ENCODE measurements at places on chromosomes 6 and 20.
A peak's percentile ranks its signal among the peaks of the same experiment; 100 is the strongest.

- DNase-seq, result no peak
Observed at GRCh38 chr6:43923376-43924221, 153.6 kb downstream of the VEGFA start.

GRCh38 chr6:156954191-156954590 is 177.0 kb downstream of the ARID1B start:
- no peak for DNase-seq

DNA sequence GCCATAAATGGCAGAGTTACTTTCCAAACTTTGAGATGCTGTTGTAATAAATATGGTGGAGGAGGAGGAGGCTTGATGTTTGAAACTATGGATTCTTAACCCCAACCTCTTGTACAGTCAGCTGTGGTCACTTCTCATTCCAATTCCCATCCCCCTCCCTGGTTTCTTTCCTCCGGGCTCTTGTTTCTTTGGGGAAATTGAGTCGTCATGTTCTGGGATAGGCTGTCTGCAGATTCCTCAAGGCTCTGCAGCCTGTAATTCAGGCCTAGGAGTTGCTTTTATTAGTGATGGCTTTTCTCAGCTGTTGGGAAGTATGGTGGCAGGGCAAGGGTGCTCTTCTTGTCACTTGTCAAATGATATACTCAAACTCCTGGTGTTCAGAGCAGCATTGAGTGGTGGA is 2.6 kb downstream of the PTK7 start:
- DNase-seq, result no peak

DNA sequence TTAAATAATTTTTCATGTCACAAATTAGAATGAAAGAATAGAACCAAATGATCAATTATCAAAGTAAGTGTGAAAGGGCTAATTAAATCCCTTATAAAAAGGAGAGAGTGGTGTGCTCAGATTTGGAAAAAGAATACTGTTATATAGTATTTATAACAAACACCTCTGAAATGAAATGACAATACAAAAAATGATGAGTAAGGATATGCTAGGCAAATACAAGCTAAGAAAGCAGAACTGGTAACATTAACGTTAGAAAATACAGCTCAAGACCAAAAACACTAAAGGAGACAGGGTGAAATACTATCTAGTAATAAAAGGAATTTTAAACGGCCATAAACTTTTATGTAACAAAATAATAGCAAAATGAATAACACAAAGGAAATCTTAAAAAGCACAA is 324.2 kb upstream of the RUNX2 start:
- DNase-seq, result no peak

DNA sequence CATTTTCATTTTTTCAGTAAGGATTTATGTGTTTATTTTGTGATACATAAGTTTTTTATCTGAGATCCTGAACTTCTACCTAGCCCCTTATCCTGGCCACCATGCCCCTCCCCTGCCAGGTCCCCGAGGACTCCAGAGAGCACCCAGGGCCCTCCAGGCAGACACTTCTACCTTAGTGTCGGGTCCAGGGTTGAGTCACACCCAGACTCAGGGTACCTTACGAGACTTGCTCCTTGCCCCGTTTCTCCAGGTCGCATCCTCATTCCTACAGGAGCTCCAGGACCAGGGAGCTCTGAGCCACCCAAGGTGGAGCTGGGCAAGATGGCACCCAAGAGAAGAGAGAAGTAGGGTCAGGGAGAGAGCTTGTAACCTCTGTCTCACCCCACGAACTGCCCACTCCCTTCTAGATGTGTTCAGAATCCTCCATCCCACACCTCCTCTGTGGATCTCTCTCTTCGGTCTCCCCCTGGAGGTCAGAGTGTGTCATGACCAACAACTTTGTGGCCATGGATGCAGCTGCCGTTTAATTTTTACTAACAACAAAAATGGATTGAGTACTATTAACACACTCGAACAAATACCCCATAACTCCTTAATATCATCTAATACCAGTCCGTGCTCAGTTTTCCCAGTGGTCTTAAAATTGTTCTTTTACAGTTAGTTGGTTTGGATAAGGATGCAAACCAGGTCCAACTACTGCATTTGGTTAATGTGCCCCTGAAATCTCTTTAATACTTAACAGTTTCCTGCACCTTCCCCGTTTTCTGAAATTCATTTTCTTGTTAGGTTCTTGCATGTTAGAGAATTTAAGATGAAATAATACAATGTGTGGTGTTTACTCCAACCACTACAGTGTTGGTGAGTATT is 130.6 kb upstream of the INSM1 start:
- peak; percentile 50 for DNase-seq

DNA sequence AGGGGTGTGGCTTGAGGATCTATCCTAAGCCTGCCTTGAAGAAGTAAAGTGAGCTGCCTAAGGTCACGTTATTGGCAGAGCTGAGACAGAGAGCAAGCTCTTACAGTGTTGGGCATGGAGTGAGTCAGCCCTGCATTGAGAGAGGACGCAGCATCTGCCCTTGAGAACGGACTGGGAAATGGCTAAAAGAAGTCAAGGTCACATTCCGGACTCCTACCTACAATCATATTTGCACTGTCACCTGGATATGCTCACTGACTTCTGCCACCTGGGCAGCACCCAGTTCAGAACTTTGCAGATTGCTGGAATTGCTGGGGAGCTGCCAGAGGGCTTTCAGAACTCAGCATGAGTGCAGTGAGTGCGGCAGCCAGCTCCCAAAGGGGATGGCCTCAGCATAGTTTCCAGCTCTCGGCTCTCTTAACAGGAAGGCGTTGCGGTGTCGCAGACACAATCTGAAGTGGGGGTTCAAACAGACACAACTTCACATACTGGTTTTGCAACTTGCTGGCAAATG is 199.3 kb upstream of the SGK1 start:
- DNase-seq, result peak; percentile 39

GRCh38 chr20:48523191-48523995 is 304.4 kb downstream of the PREX1 start:
- peak; percentile 57 for DNase-seq

DNA sequence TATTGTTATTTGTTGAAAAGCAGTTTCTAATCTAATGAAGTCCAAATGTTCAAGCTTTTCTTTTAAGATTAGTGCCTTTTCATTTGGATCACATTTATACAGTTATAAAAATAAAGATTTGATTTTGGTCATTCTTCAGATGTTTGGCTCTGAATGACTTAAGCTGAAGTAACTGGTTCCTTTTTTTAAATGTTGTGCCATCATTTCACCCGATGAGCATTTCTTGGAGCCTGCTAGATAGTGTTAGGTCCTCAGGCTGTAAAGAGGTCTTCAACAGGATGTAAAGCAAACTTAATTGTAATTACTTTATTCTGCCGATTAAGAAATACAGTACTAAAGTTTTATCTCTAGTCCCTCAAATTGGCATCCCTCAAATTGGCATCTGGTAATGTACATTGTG is 41.2 kb upstream of the ASIP start:
- DNase-seq, result no peak

DNA sequence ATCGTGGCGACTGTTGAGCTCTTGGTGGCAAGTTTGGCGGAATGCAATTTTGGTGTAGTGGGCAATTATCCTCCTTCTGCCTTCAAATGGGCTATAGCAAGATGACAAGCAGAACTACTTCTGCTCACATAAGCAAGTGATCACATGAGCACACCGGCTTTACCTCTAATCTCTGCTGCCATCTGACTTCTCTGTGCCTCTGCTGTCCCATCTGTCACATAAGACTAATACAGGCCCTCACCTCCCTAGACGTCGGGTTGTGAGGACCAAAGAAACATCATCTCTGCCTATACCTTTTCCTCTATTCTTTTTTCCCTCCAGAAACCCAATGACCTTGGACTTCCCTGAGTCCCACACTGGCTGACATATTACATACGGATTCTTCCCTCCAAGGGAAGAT is 13.3 kb upstream of the WTAP start:
- no peak for DNase-seq

GRCh38 chr6:56840467-56841380 is 114.2 kb upstream of the BEND6 start:
- DNase-seq, result no peak

- DNase-seq, result no peak
Observed at GRCh38 chr20:5180933-5181332, 54.1 kb downstream of the CDS2 start.

DNA sequence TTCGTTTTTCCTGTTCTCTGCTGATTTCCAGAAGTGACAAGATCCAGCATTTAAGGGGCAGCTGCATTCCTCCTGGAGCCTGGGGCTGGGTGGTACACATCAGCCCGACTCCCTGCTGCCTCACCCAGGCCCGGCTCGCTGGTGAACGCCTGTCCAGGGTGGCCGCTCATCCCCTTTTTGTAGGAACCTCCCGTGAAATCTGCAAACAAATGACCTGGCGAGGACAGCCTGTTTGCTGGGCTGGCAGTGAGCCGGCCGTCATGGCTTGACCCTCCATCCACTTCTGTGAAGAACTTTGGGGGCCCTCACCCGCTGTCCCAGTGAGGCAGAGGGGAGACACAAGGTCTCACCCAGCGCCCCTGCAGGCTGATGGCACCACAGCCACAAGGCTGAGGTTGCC is 39.0 kb downstream of the PYGB start:
- no peak for DNase-seq

DNA sequence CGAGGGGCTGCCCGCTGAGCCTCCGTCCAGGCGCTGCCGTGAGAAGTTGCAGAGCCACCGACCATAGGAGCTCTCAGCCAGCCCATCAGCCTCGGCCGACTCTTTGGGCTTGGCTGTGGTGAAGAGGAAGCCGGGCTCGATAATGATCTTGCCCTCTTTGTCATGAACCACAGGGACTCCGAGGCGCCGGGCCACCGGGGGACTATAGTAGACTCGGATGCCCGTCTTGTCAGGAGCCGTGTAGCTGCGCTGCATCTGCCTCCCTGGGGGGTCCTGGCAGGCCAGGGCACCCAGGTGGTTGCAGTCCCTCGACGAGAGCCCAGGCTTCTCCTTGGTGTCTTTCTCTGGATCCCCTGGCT is 20.5 kb upstream of the DSN1 start:
- no peak for DNase-seq

- no peak for DNase-seq
Observed at GRCh38 chr6:129767776-129768485, 58.0 kb upstream of the ARHGAP18 start.

DNA sequence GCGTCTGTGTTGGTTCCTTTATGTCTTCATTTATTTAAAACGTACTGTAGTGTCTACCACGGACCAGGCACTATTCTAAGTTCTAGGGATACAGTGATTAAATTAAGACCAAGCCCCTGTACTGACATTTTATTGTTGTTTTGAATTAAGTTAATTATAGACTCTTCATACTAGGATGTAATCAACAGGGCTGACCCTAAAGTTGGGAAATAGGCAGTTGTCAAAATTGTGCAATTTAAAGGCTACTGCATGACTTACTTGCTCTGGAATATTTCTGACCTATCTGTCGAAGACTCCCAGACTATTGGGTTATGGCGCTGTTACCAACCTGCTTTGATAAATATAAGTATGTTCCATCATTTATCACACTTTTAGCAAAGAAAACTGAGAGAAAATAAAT is 6.7 kb downstream of the MYO6 start:
- no peak for DNase-seq

DNA sequence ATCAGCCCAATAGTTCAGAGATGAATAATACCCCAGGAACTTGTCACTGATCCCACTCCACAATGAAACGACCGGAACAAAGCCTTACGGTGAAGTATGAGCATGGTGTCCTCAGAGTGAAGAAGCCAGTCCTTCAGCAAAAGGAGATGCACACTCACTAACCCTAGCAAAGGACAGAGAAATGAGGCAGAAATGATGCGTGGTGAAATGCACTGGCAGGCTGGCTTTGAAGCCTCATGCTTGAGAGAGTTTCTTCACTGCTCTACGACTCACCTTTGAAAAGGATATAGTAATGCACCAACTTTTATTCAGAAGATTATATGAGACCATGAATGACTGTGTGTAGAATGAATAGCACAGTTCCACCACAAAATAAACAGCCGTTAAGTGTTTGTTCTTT is 74.8 kb downstream of the PHACTR1 start:
- DNase-seq, result no peak

GRCh38 chr20:32532246-32532645 is 52.9 kb downstream of the NOL4L start:
- DNase-seq, result no peak

GRCh38 chr20:38165966-38166702 is 1.1 kb upstream of the TGM2 start:
- DNase-seq, result no peak

DNA sequence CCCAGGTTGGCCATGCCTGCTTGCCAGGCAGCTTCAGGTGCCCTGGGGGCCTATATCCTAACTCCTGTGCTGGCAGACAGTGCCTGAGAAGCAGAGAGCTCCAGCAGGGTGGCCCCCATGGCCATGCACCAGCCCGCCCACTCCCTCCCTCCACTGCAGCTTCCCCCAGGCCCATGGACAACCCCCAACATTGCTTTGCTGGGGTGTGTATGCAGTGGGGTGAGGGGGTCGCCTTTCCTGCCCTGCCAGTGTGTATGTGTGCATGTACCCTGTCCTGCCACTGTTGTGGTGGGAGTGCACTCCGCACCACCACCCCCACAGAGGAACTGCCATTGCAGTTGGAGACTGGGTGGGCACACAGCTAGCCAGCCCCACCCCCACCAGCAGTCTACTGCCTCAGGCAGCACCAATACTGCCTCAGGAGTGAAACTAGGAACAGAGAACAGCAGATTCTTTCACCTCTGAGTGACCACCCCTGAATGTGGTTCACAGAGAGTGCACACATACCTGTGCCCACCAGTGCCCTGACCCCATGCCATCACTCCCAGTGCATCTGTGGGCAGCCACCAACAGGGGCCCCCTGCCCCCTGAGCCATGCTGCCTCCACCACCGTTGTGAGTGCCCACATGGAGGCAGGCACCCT is 151.1 kb downstream of the LRRC1 start:
- no peak for DNase-seq

- DNase-seq, result no peak
Observed at GRCh38 chr20:32021091-32021490, 10.9 kb downstream of the CCM2L start.

- DNase-seq, result peak; percentile 88
Observed at GRCh38 chr20:21395666-21396598, 1.4 kb downstream of the NKX2-4 start.

DNA sequence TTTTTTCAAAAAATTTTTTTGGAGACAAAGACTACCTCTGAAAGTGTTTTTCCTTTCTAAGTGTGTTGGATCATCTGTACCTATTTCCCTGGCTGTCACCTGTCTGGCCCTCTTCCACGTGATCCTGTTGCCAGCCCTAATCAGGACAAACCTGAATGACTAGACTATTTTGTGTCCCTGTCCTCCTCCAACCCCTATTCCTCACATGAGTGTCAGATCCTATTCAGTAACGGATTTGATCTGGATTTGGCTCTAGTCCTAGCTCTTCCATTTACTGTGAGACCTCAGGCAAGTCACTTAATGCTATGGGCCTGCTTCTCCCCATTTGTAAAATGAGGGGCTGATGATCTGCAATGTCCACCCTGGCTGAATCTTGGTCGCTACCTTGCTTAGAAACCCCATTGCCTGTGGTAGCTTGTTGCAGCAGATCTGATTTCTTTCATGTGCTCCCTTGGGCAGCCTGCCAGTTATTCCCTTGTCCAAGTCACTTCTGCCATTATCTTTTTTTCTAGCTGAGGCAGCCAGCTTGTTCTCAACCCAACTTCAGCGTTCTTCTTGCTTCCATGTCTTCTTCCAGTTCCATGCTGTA is 4.8 kb downstream of the PHF20 start:
- no peak for DNase-seq

GRCh38 chr6:123127807-123128206 is 131.8 kb downstream of the CLVS2 start:
- DNase-seq, result no peak

GRCh38 chr20:6993011-6993410 is 225.5 kb downstream of the BMP2 start:
- no peak for DNase-seq

GRCh38 chr6:21603082-21603952 is 9.8 kb downstream of the SOX4 start:
- DNase-seq, result no peak

- no peak for DNase-seq
Observed at GRCh38 chr6:11018225-11018624, 25.9 kb downstream of the ELOVL2 start.
